ENCODE measurements at places on chromosomes 2 and 18.
A peak's percentile ranks its signal among the peaks of the same experiment; 100 is the strongest.

- no peak for DNase-seq
Measured at GRCh38 chr18:1732143-1732542, 827.5 kb downstream of the ADCYAP1 start.

GRCh38 chr2:159230145-159230877 is 56.2 kb downstream of the WDSUB1 start:
- DNase-seq: no peak

DNA sequence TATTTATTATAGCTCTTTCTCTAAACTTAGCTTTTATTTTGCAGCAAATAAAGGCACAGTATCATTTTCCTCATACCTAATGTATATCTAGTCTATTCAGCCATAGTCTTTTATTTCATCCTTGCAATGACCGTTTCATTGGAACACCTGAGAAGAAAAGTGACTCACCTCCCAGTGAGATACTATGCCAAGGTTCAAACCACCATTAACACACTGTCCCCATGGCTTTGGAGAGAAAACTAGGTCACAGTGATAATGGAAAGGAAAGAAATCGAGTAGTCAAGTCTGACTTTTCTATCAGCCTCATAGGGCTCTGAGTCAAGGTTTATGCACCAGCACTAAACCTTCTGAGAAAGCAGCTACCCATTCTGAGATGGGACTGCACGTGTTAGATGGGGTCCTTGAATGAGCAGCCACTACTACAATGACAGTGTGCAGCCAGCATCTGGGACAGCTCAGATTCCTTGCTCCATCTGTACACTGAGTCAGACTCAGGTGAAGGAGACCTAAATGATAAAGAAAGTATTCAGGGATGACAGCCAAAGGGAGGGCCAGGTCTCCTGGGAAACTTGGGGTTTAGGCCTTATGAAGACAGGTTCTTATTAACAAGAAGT is 971.1 kb upstream of the ACVR2A start:
- no peak for DNase-seq

GRCh38 chr2:213011505-213011904 is 139.9 kb downstream of the IKZF2 start:
- no peak for DNase-seq

GRCh38 chr18:25329783-25330182 is 22.2 kb downstream of the ZNF521 start:
- no peak for DNase-seq

DNA sequence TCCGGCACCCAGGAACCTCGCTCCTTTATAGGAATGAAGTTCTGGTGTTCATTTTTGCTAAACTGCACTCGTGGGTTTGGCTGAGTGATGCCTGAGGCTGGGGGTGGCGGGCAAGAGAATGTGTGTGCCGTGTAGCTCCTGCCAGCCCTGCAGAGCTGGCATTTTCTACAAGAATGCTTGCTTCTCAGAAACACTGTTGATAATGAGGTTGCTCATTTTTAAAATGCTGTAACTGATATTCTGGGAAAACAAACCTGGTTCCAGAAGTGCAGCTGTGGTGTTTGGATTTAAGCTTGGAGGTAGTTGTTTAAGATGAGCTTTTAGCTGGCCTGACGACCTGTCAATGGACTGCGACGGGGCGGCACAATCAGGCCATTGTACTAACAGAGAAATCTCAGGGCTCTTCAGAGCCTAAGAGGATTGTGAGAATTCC is 511.9 kb upstream of the TNP1 start:
- no peak for DNase-seq

DNA sequence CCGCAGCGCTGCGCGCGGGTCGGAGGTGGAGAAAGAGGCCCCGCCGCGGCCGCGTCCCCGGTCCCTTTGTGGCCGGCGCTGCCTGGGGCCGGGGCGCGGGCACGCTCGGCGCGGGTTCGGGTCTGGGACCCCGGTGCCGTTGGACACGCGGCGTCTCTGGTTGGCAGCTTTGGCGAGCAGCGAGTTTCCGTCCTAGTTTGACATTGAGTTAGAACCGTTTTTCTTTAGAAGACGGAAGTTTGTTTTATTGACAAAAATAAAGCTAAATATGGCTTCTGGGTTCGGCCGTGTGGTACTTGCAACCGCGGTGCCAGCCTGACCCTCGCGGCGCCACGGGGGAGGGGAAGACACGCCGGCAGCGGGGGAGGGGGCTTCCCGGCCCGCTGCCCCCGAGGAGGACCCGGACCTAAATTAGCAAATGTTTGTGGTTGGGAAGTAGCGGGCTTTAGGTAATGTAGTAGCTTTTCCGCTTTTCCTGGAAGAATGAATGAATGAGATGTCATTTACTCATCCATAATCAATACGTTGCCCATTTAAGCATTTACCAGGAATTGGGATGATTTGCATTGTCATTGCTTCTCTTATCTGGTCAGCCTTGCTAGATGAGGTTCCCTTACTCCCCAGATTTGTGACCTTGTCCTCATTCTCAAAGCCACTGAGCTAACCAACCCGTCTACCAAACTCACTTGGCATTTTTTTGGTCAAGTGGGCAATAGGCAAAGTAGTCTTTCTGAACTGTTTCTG is 530 bp downstream of the GALNT1 start:
- peak; percentile 32 for DNase-seq

All from ELF-1 (cell line).